Stimulated activated CD8-positive, alpha-beta memory T cell treated with anti-CD3 and anti-CD28 coated beads, Interleukin-4, amount 100 ng/mL, for 1 hour (primary cell): ENCODE measurements at places on chromosomes 5 and 9.

DNA sequence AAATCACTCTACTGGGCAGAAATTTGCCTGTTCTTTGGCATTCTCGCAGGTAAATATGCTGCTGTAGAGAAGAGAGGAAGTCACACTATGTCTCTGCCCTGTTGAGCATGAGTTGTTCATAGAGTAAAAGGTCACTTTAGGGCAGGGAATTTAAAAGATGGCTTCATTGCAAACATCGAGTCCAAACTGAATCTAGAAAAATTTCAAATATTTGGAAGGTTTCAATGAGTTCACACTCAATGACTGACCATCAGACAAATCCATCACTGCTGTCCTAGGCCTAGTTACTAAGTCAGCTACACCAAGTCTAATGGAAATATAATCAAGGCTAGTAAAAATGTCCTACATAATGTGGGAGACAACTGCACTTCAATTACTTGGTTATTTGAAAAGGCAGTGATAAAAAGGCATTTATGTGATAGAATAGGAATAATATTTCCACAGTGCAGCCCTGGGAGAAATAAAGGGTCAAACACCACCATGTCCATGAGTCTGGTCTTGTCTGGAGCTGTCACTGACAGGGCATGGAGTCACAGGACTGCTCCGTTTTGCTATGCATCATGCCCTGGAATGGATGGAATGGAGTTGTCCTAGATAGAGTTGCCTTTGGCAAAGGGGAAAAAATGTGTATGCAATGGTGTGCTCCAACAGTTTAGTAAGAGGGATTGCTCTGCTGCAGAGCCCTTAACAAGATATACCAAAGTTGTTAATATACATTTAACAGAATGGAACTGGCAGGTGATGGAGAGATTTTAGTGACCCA, 218.5 kb upstream of the DAPK1 start:
- no peak for DNase-seq

DNA sequence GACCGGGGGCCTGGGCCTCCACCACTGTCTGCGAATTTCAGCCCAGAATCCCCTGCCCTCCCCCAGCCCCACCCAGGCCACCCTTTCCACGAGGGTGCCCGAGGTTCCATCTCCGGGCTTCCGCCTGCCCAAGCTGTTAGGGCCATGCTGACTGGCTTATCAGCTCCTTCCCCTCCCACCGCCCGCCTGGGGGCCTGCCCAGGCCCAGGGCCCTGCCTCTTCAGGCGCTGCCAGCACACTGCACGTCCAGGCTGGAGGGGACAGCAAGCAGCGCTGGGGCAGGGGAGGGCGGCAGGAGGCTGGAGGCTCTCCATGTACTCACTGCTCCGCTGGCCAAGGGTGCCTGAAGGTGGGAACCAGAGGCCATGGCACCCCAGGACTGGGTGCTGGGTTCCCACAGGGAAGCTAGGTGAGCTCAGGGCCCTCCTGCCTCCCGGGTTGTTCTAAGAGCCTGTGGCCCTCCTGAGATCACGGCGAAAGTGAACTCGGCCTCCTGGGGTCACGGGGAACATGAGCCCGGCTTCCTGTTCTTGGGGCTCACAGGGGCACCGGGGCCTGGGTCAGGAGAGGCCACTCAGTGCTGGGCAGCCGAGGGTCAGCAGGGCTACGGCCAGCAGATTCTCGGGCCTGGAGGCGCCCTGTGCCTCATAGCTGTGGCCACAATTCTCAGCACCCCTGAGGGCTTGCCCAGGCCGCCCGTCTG, 57.7 kb upstream of the EGFL7 start:
- DNase-seq, result no peak

DNA sequence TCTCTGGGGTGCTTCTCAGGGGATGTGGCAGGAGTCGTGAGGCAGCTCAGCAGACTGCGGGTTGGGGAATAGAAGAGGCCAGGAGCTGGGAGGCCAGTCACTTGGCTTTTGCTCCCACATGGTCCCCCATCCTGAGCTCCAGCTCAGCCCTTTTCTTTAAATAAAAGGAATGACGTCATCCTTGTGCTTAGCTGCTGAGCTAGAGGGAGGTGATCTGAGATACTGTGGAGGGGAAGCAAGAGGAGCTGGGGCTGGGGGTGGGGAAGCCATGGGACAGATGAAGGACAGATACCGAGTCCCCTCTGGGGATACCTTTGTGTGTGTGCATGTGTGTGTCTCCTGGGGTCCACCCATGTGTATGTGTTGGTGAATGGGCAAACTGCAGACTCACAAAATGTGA, 89.0 kb upstream of the ARAP3 start:
- DNase-seq, result no peak

- DNase-seq, result no peak
Measured at GRCh38 chr9:68547417-68547816, 6.7 kb upstream of the TMEM252 start.

GRCh38 chr5:103232393-103232999, 26.1 kb upstream of the MACIR start:
- no peak for DNase-seq

DNA sequence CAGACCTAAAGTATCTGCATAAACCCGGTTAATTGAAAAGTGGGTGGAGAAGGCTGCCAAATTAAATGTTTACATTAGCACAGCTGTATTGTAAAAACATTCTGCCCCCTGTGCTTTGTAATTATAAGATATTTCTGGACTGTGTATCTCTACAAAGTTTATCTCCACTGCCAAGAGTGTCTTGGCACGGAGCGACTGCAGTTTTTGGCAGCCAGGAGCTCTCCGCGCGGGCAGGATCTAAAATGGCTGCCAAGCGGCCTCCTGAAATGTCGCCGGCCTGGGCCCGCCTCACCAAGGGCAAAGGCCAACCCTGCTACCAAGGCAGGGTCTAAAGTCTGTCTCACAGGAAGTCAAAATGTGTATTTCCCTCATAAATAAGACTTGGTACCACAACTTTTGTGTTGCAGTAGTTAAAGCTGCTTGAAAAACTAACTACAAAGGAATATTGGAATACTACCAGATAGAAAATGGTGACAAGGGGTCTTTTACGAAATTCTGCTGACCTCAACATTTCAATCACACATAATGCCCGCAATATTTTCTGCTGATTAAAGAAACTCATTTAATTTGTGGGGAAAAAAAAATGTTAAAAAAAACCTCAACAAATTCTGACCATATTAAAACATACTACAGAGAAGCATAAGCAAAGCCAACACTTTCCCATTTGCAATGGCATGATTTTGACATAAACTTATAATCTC, 110.4 kb downstream of the NFIB start:
- DNase-seq, result no peak

GRCh38 chr5:126640866-126641265, 40.1 kb downstream of the PHAX start:
- no peak for DNase-seq

GRCh38 chr5:6188976-6189375, 189.4 kb downstream of the MED10 start:
- DNase-seq, result no peak

- DNase-seq, result no peak
Measured at GRCh38 chr5:89190515-89191265, 307.7 kb upstream of the MEF2C start.

- no peak for DNase-seq
Measured at GRCh38 chr5:117088176-117088575, 513.6 kb upstream of the SEMA6A start.

DNA sequence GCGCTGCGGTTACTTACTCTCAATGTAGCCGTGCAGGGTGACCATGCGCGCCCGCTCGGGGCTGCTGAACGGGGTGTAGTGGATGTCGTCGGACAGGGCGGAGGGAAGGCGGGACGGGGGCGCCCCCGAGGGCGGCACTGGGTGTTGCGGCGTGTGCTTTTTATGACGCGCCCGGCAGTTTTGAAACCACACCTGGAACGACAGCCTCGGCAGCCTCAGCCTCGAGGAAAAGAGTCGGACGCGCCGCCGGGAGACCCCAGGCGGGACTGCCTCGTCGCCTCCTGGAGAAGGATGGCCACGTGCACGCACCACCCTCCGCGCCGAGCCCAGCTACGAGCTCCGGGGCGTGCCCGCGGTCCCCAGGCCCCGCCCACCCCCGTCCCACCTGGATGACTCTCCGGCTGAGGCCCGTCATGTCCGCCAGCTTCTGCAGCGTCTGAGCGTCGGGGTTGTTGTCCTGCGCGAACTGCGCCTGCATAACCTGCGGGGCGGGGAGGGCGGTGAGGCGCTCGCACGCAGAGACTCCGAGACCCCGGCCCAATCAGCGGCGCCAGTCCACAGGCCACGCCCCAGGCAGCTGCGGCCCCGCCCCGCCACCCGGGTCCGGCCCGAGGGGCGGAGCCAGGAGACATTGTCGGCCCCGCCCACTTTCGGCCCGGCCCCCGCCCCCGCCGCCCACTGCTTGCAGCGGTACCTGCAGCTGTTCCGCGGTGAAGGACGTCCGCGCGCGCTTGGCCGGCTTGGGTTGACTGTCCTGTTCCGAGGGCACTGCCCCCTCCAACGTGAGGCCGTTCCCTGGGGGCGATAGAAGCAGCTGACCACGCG, 15.0 kb downstream of the LHX6 start:
- no peak for DNase-seq

- DNase-seq, result no peak
Measured at GRCh38 chr9:1453636-1454035, 403.5 kb downstream of the DMRT2 start.

DNA sequence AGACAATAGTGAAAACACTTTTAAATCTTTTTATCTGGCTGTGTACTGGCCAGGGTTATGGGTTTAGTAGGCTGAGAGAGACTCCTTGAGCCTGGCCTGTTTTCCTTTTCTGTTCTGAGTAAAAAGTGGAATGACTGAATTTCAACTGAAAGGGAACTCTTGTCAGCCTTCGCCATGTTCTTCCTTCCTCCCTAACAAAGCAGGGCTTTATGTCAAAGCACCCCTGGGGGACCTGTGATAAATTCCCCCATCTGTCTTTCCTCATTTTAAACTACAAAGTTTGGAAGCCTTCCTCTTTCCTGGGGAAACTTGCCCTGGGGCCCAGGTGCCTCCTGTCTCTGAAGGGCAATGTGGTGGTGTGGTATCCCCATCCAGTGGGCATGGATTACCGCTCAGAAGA, 29.7 kb downstream of the LARP1 start:
- DNase-seq, result no peak

GRCh38 chr5:141873933-141874261, 4.3 kb downstream of the PCDH1 start:
- DNase-seq, result no peak

DNA sequence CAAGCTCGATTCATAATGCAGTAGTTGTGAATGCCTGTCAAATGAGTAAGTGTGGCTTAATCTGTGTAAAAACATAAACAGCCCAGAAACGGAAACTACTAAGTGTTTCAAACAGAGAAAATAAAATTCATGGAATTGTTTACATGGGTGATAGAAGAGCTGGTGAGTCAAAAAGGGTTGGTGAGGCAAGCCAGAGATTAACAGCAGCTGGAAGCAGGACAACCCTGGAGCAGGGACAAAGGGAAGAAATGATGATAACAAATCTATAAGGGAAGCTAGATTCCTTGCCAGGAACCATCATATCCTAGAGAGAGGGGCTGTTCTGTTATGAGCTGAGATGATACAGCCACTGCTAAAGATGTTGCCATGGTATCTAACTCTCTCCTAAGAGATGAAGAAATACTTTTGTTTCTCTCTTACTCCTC, 18.0 kb upstream of the PRR16 start:
- no peak for DNase-seq
